ENCODE measurements at places on chromosomes 12 and 14.

DNA sequence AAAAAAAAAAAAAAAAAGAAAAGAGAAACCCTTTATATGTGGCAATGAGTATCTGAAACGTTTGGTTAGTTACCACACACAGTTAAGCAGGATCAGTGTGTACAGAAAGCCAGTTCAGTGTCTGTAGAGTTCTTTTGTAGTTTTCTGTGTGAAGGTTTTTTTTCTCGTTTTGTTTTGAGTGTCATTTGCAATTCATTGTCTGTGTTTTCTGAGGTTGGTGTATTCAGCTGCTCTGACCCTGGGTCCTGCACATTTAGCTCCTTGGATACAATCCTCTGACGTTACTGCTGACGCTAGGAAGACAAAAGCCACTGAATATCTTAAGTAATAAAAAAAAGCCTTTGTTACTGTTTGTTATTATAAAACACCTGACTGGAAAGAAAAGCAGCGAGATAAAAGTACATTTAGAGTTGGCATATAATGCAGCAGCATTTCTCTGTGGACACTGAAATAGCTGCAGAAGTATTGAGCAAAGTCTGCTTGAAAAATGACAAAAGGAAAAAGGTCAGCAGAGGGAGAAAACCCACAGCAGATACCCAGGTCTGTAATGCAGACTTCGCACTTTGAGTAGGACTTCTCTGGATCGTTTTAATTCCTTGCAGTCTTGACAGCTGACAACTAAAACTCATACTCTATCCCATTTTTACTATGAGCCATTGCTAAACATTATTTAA lies 89.0 kb downstream of the POLR3B start:
- DNase-seq: peak; percentile 14

DNA sequence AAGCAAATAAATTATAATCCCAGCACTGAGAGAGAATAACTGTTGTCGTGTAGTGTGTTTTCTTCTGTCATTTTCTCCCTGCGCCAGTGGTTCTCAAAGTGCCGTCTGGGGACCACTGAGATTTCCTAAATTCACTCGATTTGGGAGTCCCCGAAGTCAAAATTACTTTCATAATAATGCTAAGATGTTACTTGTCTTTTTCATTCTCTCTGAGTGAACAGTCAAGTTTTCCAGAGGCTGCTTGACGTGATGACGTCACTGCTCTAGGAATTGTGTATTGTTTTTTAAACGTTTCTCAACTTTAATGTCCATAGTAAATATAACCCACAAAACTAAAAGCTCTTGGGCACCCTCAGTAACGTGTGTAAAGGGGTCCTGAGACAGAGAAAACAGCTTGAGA lies 796 bp upstream of the POP5 start:
- no peak for DNase-seq

GRCh38 chr12:106845902-106846301 lies 71.4 kb downstream of the RIC8B start:
- DNase-seq: no peak

- DNase-seq: no peak
Observed at GRCh38 chr12:4566474-4566873, 4.5 kb downstream of the DYRK4 start.

DNA sequence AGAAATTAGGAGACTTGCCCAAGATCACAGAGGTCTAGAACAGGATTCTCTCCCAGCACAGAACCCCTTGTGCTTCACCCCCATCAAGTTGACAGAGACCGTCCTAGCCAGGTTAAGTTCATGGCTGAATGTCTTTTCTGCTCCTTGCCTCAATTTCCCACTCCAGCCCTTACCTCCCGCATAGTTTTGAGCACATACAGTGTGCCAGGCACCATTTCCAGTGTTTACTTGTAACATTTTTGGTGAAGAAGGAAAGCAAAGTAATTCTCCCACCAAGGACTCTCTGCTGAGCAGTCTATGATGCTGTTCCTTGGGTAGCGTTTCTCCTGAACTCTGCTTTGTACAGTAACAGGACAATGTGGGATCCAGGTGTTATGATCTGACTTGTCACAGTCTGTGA lies 1.2 kb downstream of the ABHD4 start:
- DNase-seq: no peak

DNA sequence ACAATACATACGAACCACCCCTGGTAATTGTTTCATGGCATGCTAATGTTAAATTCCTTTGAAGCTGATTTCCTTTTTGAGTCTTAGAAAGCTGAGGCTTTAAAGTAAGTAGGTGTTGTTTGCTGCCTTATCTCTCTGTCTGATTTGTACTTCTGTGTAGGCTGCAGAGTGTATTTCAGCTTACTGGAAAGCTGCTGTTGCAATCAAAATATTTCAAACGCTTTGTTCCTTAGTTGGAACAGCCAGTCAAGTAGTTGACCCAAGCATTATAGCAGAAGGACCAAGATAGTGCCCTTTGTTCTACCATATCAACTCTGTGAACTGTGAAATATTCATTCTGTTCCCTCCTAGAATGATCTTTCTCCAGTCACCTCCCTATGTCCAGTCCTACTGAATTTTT lies 3.1 kb downstream of the PKP2 start:
- DNase-seq: no peak

DNA sequence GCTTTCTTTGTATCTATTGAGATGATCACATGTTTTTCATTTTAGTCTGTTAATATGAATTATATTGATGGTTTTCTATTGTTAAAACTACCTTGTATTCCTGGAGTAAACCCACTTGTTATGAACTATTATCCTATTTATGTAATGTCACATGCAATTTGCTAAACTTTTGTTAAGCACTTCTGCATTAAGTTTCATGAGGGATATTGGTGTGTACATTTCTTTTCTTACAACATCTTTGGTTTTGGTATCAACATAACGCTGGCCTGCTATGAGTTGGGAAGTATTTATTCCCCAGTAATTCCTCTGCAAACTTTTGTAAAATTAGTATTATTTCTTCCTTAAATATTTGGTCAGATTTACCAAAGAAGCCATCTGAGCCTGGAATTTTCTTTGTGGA lies 46.5 kb upstream of the AMIGO2 start:
- no peak for DNase-seq

Data from astrocyte of the spinal cord (primary cell).